ENCODE measurements at places on chromosomes 1 and 21. TPM values are rescaled to one million over a fixed set of nuclear protein-coding genes. Genes with fewer than 3 reads are reported as not detected.

Gene GSTM4
- 27.8 TPM for total RNA-seq

GRCh38 chr1:151807131-151807530 is 1.9 kb upstream of the LINGO4 start:
- H3K36me3 ChIP-seq = no peaks in the 10 kb centered on the region
- H3K27ac ChIP-seq = no peak overlapping the region
- DNase-seq = no peak
- H3K4me1 ChIP-seq = no peaks in the 10 kb centered on the region
- no peaks in the 10 kb centered on the region for H3K27me3 ChIP-seq
- H3K4me3 ChIP-seq = no peak overlapping the region

DNA sequence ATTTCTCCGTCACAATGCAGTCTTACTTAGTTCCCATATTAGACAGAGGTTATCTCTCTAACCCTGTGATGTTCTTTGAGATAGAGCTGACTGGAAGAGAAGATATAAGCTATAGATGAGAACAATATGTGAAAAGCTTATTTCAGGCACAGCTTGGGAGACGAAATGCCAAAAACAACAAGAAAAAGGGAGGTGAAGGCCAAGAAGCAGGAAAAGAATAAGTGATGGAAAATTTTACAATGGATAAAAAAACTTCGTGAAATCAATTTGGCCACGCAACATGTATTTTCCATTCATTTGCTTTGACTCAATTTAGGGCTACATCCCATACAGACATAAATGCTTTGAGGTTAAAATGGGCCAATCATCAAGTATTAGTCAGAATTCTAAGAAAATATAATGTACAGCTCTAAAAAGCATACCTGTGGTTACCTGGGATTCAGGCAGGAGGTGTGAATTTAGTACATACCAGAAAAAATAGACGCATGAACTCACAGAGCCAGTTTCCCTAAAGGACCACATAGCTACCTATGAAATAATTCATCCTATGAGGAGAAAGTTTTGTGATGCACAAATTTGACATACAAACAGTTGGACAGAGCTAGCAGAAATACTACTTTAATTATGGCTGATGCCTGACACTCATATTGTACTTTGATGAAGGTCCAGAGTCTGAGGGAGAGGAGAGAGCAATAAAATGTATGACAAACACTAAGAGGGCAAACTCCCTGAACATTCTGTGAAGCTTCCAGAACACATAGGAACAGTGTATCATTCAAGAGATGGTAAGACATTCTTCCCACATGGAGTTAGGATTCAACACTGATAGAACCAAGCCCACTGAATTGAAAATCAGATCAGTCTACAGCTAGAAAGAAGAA is 12.1 kb downstream of the RGS1 start:
- no peak overlapping the region for H3K4me3 ChIP-seq
- H3K36me3 ChIP-seq = no peaks in the 10 kb centered on the region
- H3K27me3 ChIP-seq = no peaks in the 10 kb centered on the region
- no peak overlapping the region for H3K27ac ChIP-seq

DNA sequence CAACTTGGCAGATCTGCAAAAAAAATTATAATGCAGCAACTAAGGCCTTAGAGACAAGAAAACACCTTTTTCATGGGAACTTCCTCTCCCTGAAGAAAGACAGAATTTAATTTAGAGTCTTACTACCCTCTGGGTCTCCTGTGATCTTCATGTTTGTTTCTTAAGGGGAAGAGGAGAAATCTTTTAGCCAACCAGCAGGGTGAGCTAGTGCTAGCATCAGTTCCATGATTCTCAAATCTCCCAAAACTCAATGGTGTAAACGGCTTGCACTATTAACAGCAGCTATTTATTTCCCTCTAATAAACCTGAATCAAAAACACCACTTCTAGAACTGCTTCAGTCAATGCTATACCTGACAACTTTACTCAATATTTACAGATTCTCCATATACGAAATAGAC is 3.8 kb downstream of the ZNF644 start:
- DNase-seq = no peak
- H3K27ac ChIP-seq = no peak overlapping the region
- peaks cover 4% of the 10 kb centered on the region for H3K4me1 ChIP-seq
- H3K27me3 ChIP-seq = no peaks in the 10 kb centered on the region
- no peak overlapping the region for H3K4me3 ChIP-seq
- H3K36me3 ChIP-seq = no peaks in the 10 kb centered on the region
